Stimulated activated CD8-positive, alpha-beta memory T cell treated with anti-CD3 and anti-CD28 coated beads, Interleukin-4, amount 100 ng/mL, for 4 hours (primary cell): ENCODE measurements at places on chromosomes 6 and 20.

DNA sequence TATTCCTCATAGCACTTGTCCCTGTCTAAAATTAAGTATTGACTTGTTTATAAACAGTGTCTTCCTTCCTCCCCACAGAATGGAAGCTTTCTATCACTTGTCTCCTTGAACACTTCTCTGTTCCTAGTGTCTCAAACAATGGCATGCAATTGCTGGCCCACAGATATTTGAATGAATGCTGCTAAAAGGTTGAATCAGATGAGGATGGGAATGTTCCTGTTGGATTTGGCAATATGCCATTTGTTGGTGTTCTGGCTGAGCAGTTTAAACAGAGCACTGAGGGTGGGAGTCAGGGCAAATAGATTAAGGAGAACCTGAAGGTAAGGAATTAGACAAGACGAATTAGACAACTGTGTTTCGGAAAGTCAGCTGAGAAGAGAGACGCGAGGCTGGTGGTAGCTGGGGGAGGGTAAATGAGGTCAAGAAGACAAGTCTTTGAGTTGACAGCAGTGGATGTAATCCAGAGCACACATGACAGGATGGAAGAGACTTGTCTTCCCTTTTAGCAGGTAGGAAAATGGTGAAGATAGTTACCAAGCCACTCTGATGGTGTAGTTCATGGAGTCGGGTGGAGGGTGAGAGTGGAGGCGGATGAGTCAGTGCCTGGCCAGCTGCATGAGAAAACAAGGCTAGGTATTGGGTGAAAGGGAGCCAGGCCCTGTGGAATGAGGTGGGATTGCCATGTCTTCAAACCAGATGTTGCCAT, 58.3 kb upstream of the GNRH2 start:
- DNase-seq: no peak

- peak; percentile 18 for DNase-seq
Measured at GRCh38 chr6:52574709-52575501, 2.0 kb downstream of the TRAM2 start.

- no peak for DNase-seq
Measured at GRCh38 chr20:34951652-34952051, 4.0 kb downstream of the GSS start.

DNA sequence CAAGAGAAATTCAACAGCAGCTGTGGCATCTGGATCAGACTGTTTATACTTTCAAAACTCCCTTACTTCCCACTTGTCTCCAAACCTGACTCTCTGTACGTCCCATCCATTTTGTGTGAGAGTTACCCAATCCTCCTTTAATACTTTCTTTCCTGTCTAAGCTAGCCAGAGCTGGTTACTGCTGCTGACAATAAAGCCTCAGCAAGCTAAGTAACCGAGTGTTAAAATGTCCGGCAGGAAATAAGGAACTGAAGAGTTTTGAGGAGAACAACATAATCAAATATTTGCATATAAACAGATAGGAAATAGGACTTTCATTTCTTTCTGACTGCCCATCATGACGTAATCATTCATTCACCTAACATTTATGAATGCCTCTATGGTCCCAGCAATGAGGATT, 11.6 kb downstream of the TMEM30A start:
- no peak for DNase-seq
